ENCODE measurements at places on chromosomes 3 and 15.

- no peak for DNase-seq
Measured at GRCh38 chr3:122936986-122937385, 90.6 kb downstream of the SEMA5B start.

- no peak for DNase-seq
Measured at GRCh38 chr15:70664494-70664893, 98.9 kb downstream of the UACA start.

DNA sequence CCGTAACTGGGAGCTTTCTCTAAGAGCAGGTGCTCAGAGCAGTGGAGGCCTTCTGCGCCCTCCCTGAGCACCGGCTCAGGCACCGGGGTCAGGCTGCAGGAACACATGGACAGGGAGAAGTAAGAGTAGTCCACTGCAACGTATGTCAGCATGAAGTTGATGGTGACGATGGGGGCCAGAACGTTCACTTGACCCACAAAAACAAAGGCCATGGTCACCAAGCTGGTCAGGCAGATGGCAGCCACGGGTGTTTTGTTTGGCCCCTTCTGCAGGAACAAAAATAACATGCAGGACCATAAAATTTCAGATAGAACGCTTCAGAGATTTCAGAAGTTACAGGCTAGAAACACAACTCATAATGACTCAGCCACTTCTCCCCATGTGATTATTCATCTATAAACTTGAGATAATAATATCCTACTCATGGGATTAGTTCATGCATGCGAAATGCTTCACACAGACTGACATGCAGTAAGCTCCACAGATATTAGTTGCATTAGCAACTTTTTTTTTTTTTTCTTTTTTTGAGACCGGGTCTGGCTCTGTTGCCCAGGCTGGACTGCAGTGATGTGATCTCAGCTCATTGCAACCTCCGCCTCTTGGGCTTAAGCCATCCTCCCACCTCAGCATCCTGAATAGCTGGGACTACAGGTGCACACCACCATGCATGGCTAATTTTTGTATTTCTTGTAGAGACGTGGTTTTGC is 52.2 kb upstream of the HEG1 start:
- DNase-seq: no peak

DNA sequence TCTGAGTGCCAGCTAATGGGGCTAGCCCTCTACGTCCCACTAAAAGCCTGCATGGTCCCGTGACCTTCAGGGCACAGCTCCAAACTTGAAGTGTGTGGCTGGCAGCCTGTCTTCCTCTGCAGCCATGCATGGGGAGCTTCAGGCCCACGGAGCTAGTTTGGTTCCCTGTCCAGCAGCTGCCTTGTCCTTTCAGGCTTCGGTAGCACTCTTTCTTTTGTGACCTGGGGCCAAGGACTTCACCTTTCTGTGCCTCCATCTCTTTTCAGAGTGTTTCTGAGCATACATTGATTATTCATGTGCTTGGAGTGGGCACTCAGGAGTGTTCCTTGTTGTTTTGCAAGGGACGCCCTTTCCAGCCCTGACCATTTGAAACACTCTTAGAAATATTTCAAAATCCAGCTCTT is 155.2 kb downstream of the DNAJB8 start:
- no peak for DNase-seq

GRCh38 chr3:158847452-158847821 is 45.6 kb downstream of the MFSD1 start:
- no peak for DNase-seq

All from D721Med (cell line).